LoVo (cell line): ENCODE measurements at places on chromosomes 1 and 21.

DNA sequence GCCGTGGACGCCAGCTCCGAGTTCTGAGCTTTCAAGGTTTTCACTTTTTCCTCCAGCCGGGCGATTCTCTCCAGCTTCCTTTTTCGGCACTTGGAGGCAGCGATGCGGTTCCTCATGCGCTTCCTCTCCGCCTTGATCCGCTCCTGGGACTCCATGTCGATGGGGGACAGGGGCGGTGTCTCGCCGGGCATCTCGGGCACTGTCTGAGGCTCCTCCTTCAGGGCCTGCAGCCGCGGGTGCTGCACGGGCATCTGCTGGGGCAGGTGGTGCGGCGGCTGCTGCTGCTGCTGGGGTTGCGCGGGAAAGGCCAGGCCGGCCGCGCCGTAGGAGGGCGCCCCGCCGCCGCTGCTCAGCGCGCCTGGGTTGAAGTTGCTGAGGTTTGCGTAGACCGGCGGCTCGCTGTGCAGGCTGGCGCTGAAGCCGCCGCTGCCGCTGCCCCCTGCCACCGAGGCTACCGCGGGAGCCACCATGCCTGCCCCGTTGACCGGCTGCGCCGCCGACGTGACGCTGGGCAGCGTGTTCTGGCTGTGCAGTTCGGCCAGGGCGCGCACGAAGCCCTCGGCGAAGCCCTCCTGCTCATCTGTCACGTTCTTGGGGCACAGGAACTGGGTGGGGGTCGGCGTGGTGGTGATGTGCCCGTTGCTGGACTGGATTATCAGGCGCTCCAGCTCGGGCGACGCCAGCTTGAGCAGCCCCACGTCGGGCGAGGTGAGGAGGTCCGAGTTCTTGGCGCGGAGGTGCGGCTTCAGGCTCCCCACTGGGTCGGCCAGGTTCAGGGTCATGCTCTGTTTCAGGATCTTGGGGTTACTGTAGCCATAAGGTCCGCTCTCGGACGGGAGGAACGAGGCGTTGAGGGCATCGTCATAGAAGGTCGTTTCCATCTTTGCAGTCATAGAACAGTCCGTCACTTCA, 1.4 kb downstream of the JUN start:
- peak; percentile 25 for DNase-seq

DNA sequence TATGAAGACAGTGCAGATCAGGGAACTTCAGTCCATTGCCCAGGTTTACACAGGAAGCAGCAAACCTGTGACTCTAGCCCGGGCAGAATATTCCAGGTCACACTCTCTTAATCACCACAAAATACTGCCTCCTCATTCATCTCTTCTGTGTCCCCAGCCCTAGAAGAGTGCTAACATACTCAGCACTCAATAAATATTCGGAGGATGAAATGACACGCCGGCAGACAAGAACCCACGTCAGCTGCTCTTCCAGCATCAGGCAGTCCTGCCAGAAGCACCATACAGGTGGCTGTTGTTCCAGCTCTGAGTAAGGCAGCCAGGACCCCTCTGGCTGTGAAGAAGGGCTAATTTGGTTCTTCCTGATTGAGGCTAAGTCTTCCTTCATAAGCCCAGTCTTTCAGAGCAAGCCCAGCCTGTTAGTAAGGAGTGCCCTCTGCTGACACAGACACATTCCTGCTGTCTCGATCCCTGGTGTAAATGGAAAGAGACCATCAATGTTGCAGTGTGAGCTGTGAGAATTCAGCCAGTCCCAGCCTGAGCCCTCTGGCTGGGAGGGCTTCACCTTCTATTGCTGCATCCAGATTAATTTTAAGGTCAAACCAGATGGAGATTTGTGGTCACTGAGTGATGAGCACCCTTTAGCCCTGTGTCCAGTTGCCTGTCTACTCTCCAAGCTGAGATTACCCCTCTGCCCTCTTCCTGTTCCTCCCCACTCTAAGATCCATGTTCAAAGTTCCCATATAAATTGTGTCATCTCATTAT, 45.0 kb upstream of the KIRREL1 start:
- no peak for DNase-seq

DNA sequence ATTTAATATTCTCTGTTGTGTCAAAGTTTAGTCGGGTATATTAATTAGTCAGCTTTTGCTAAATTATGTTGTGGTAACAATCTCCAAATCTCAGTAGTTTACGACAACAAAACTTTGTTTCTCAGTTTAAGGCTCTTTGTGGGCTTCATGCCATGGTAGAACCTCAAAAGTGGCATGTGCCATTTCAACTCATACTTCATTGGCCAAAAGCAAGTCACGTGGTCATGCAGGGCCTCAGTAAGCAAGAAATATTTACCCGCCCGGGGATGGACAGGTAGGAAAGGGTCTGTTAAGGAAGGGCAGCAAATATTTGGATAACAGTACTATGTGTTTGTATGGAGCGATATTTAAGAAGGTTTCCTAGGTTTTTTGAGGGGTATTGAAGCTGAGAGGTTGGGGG, 38.6 kb downstream of the ITSN1 start:
- no peak for DNase-seq

GRCh38 chr1:160830321-160831153, 32.1 kb downstream of the CD244 start:
- DNase-seq = peak; percentile 55

GRCh38 chr1:239058190-239058589, 328.2 kb upstream of the CHRM3 start:
- no peak for DNase-seq

DNA sequence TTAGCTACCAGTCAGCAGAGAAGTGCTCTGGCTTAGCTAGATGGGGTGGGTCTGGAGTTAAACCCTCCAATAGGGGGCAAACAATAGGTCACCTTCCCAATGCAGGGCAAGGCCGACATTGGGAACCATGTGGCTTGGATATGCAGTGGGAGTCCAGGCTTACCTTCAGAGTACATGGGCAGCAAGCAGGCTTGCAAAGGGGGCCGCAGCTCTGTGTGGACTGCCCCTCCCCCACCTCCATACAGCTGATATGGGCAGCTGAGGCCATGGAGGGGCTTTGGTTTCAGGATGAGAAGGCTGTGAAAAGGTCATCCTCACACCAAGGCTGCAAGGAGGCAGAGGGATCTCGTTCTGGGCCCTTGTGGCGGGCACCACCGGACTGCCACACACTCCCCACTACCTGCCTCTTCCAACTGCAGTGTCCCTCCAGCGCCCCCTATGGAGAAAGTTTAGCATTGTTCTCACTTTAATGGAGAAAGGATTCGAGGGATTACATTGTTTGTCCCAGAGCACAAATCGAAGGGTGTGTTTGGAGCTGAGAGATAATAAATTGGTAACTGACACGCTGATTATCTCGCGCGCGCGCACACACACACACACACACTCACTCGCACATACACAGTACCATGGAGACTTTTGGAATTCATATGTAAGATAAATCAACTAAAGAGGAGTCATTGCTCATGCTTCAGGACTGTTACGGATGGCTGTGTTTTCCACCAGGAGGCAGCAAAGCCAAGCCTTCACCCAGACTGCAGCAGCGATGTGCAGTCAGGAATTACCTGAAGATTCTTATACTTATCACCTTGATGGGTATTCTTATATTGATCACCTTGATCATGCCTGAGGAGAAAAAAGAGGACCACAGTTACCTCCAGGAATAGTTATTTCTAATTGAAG, 7.0 kb upstream of the SMCP start:
- peak; percentile 39 for DNase-seq

GRCh38 chr1:192809307-192810252, 741 bp downstream of the RGS2 start:
- peak; percentile 18 for DNase-seq

DNA sequence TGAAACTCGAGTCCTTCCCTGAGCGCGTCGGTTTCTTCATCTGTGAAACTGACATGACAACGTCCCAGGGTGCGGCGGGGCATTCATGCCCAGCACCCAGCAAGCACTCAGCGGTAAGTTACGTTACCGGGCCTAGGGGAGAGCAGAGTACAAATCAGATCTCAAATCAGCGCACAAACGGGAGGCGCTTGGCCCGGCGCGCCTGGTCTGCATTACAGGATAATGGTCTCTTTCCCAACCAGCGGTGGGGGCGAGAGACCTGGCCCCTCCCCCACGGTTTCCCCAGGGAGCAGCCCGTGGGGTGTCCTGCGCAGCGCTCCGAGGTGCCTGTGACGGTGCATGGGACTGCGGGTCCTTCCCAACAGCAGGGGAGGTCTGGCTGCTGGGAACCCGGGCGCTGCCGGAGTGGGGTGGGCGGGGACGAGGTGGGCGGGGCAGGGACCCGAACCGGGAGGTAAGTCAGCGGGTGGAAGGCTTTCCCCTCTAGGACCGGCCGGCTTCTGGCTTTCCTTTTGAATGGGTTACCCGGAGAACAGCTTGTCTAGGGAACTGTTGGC, 1.0 kb downstream of the TMEM51 start:
- DNase-seq = no peak

DNA sequence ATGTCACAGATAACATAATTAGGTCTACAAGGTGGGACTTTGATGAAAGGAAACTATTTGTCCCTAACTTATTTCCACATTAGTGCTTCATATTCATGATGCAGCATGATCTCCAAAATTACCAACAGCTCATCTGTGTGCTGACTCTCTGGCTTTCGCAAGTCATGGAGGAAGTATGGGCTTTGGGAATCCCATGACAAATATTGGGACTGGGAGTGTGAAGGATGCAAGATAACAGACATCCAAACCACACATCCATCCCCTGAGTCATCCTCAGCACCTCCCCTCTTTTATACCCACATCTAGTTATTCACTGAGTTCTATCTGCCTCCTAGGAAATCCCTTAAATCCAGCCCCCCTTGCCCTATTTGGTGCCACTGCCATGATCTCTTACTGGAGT, 102.8 kb upstream of the COL24A1 start:
- no peak for DNase-seq

DNA sequence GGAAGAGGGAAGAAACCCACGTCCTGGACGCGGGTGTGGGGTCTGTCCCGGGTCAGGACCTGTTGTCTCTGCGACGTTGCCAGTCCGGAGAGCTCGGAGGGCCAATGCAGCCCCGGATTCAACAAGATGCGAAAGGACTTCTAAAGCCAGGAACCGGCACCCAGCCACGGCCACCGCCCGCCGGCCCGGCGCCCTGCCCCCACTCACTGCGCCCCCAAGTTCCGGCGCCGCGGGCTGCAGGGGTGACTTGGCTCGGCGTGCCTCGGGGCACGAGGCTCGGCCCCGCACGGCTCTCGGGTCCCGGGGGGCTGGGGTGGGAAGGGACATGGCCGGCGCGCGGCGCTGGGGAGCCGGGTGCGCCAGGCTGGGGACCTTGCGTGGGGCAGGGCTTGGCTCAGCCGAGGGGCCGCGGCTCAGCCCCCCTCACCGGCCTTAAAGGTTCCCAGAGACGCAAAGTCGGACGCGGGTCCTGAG, 51.8 kb upstream of the H6PD start:
- no peak for DNase-seq

DNA sequence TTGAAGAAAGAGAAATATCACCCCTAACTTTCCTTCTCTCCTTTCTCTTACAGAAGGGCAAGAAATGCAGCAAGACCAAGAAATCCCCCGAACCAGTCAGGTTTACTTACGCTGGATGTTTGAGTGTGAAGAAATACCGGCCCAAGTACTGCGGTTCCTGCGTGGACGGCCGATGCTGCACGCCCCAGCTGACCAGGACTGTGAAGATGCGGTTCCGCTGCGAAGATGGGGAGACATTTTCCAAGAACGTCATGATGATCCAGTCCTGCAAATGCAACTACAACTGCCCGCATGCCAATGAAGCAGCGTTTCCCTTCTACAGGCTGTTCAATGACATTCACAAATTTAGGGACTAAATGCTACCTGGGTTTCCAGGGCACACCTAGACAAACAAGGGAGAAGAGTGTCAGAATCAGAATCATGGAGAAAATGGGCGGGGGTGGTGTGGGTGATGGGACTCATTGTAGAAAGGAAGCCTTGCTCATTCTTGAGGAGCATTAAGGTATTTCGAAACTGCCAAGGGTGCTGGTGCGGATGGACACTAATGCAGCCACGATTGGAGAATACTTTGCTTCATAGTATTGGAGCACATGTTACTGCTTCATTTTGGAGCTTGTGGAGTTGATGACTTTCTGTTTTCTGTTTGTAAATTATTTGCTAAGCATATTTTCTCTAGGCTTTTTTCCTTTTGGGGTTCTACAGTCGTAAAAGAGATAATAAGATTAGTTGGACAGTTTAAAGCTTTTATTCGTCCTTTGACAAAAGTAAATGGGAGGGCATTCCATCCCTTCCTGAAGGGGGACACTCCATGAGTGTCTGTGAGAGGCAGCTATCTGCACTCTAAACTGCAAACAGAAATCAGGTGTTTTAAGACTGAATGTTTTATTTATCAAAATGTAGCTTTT, 2.4 kb downstream of the CCN1 start:
- no peak for DNase-seq

- peak; percentile 91 for DNase-seq
Observed at GRCh38 chr1:7549277-7550161, 221.6 kb upstream of the VAMP3 start.

- DNase-seq = no peak
Observed at GRCh38 chr1:83735526-83735925, 263.4 kb downstream of the TTLL7 start.

- peak; percentile 38 for DNase-seq
Observed at GRCh38 chr1:47262787-47263413, 30.9 kb upstream of the TAL1 start.

- DNase-seq = no peak
Observed at GRCh38 chr1:234108921-234109320, 204.4 kb downstream of the SLC35F3 start.

GRCh38 chr1:106254748-106255147, 801.7 kb upstream of the PRMT6 start:
- DNase-seq = no peak

DNA sequence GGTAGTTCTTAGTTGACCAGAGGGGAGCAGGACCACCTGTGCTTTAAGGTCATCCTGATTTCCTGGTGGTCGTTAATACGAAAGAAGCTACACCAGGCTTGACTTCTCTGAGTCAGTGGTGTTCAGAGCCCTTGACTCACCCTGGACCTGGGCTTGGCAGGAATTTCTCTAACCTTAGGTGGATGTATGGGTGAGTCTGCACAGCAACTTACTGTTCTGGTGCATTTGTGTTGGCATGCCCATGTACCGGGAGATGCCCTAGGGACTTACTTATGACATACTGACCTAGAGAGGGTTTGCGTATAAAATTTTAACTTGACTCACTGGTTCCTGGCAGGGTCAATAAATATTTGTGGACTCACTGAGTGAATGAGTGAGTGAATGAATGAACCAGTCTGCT, 304.6 kb downstream of the DISC1 start:
- no peak for DNase-seq

- no peak for DNase-seq
Observed at GRCh38 chr21:27269644-27270043, 302.8 kb upstream of the ADAMTS5 start.

DNA sequence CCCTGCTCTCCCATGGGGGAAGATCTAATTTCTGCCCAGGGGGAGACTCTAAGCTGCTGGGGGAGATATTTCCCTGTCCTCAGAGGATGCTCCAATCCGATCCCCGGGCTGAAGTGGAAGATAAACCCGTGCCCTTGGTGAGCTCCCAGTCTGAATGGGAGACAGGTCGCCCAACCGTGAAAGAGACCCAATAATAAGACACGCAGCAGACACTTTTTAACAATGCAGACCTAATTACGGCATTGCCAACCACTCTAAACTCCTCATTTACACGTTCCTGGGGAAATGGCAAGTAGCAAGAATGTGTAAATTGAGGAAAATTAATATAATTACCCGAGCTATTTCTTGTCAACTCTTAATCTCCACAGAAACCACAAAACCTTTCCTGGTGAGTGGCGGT, 48.7 kb upstream of the ACTL8 start:
- no peak for DNase-seq

- no peak for DNase-seq
Observed at GRCh38 chr1:211742272-211742671, 66.9 kb upstream of the NEK2 start.
